ENCODE measurements at places on chromosomes 6 and 20.

DNA sequence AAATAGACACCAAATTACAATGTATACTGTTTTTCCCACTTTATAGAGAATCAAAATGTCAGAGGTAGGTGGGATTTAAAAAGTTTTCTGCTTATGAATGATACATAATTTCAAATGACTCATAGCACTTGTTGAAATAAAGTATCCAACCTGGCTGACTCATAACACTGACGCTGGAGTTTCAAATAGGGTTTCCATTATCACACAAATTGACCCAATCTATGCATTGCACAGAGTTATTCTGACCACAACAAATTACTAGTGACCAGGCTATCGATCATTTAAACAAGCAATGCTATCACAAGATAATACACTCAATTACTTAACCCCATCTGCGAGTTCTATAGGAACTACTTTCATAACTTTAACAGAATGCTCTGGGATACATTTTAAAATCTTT lies 31.9 kb upstream of the PRELID3B start:
- no peak for DNase-seq

DNA sequence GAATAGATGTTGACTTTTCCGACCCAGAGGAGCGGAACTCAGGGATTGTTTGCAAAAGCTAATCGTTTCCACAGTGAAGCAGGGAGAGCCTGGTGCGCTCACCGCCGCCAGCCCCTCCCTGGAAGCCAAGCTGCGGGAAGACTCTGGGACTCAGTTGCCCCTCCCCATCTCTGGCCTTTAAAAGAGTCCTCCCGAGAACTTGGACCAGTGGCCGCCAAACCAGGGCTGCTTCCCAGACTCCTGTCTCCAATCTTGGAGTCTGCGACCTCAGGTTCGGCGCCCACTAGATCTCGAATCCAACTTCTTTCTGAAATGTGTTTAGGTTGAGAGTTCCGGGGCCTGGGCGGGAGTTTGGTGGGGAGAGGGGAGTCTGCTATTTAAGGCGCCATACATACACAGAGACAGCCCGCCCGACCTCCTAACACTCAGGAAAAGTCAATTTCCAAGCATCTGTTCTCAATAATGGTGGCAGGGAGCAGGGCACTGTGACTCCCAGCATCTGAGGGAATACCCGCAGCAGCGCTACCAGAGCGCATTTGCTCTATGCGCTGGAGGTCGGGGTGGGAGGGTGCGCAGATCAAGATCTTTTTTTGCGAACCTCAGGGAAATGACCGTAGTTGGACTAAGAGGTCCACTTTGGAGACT lies 800 bp upstream of the GRIK2 start:
- DNase-seq, result no peak

- no peak for DNase-seq
Measured at GRCh38 chr6:126127659-126128058, 141.3 kb downstream of the TRMT11 start.

DNA sequence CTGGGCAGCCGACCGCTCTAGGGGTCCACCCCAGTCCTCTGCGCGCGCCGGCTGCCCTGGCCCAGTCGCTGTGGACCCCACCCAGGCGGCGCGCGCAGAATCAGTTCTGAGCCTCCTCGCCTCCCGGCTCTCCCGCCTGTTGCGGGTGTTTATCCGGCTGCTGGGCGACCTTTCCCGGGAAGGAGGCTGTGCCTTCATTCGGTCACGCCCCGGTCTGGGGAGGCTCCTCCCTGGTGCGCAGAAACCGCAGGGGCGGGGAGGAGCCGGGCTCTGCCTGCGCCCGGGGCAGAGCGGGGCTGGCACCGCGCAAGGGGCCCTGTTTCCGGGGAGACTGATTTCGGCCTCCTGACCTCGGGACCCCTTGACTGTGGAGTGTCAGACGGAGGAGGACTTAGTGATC lies 80.8 kb upstream of the EYS start:
- no peak for DNase-seq

DNA sequence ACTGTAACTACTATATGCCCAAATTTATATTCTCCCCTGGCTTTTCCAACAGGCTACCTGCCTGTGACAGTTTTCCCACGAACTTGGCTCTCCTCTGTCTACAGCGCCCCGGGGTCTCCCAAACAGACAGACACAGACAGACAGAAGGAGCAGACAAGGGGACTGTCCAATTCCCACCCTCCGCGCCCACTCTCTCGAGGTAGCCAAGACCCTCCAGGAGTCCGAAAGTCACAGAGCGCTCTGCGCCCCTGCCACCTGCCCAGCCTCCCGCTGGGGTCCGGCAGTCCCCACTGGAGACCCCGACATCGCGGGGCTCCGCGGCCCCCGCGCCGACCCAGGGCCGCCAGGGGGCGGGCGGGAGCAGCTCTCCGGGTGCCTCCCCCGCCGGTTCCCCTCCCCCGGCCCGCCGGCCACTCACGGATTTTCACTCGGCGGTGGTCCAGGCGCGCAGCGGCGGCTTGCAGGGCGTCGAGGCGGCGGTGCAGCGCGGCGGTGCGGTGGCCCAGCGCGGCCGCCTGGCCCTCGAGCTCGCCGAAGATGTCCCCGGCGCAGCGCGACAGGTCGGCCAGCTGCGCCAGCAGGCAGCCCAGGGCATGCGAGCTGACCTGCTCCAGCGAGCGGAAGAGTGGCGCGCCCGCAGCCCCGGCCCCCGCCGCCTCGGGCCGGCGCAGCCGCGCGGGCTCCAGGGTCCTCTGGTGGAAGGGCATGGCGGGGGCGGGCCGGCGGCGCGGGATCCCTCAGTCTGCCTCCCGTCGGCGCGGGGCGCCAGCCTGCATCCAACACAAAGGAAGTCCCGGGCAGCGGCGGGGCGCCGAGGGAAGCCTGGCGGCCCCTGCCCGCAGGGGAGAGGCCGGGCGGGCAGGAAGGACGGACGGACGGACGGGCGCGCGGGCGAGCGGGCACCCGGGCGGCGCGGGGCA lies 81.3 kb upstream of the CCDC28A start:
- DNase-seq, result no peak

DNA sequence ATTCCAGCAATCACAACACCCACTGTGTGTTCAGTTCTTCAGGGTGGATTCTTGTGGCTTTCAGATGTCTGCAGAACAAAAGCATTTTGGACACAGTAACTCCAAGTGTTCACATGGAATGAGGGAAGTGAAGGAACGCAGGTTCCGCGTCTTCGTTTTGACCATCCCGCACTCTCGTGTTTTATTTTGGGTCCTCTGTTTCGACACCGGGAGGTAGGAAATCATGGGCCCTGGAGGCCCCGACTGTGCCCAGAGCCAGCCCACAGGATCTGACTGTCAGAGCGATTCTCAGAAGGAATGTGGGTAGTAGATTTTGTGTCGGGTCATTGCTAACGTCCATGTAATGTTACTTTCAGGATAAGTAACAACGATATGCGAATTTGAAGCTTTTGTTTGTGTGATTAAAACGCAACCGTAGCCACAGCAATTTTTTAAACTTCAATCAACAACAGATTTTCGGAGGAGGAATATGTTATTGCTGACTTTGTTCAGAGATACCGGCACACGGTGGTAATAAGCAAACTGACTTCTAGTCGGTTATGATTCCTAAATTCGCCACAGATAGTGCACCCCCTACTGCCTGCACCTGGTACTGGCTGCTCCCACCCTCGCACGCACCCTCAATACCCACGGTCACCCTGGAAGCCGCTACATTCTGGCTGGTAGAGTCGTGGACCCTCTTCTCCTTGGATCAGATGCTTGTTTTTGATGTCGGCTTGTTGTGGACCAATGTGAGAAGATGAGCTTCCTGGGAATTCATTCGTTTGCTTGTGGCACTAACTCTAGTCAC lies 10.5 kb downstream of the NPEPL1 start:
- DNase-seq, result no peak

GRCh38 chr6:2557181-2557720 lies 193.5 kb downstream of the MYLK4 start:
- DNase-seq, result no peak

- peak; percentile 38 for DNase-seq
Measured at GRCh38 chr20:25065625-25066338, 7.8 kb upstream of the ACSS1 start.

- DNase-seq, result no peak
Measured at GRCh38 chr6:126821706-126822105, 296.8 kb upstream of the RSPO3 start.

DNA sequence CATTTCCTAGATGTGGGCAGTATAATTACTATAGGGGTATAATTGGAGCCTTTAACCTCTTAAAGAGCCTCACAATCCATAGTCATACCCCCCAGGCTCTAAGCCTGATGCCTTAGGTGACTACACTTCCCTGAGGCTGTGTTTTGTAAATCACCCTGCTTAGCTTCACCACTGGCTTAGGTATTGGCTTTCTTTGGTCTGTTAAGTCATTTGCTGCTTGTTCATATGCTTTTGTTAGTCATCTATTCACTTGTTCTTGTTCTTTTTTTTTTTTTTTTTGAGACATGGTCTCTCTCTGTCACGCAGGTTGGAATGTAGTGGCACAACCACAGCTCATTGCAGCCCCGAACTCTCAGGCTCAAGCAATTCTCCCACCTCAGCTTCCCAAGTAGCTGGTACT lies 26.7 kb downstream of the KAT14 start:
- peak; percentile 0 for DNase-seq

DNA sequence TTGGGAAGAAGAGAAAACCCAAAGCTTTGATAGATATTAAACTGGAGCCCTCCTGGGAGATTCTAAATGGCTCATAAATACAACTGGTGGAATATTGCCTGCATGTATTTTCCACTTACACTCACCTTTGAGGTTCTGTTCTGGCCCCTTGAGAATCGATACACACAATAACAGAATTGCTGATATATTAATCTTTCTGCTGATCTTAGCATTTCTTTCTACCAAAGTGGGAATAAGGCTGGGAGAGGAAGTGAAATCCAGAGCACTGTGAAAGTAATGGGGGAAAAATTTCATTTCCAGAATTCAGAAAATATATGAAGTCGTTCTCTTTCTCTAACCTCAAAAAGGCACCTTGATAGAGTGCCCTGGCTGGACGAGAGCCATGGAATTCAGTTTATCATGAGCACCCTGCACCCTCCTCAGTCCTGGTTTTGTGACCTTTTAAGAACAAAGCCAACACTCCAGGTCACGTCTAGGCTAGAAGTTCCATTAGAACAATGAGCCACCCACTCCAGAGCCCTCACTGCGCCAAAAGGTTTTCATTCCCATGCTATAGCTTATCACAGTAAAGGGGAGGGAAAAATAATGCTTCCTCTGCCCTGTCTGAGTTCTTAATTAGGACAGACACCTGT lies 244.5 kb downstream of the CD83 start:
- DNase-seq, result no peak

DNA sequence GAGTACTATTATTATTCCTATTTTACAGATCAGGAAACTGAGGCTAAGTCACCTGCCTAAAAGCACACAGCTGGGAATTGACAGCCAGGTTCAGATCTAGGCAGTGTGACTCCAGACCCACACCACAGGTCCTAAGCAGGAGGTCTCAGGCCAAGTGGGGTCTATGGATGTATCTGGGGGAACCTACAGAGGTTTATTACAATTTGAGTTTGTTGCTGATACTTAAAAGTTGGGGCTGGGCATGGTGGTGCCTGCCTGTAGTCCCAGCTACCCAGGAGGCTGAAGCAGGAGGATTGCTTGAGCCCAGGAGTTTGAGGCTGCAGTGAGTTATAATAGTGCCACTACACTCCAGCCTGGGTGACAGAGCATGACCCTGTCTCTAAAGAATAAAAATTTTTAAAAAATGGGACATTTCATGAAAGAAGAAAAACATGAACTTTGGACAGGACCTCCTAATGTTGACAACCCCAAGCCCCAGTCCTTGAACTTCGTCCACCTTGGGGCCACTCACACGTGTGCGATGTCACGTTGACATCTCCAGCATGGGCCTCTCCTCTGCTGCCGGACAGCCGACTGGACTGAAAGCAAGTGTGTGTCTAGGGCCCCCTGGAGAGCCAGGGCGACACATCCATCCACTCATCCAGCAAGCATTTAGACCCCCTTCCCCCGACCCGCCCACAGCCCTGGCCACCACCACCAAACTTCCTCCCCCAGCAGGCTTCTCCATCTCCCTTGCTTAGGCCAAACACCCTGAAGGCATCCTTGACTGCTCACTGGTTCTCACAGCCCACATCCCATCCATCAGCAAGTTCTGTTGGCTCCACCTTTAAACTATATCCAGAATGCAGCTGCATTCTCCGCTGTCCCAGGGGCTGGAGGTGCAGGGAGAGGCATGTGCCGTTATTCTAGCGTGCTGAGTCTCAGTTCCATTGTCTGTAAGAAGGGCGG lies 40.0 kb downstream of the NOL4L start:
- no peak for DNase-seq

DNA sequence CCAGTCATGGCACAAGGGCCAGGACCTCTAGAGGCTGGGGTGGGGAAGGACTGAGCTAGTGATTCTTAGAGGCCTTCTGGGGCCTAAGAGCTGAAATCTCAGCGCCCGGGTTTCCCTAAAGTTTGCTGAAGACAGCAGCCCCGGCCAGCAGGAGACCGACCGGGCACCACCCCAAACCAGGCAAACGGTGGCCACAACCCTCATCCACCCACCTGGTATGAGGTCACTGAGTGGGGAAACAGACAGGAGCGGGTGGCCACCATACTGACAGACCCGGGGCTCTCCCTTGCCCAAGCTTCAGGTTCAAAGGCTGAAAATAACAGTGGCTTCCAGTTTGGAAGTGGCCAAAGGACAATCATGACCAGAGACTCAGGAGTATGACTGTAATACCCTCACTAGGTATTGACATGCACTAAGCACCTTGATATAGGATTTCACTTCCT lies 35.0 kb upstream of the ID1 start:
- DNase-seq, result no peak

DNA sequence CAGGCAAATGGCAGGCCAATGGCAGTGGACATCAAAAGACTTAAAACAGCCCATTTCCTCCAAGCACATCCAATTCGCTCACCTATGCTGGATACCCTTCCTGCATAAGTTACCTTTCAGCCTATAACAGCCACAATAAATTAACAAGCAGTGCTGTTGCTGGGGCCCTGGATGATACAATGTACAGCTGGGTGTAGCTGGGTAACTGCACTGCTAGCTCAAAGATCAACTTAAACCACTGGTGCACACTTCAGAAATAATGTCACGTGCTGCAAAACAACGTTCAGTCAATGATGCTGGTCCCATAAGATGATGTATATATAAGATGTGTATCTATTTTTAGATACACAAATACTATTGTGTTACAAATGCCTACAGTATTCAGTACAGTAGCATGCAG lies 13.6 kb downstream of the IL20RA start:
- DNase-seq, result no peak

- no peak for DNase-seq
Measured at GRCh38 chr6:163209005-163209404, 205.5 kb upstream of the QKI start.

- DNase-seq, result peak; percentile 1
Measured at GRCh38 chr6:95280686-95281273, 296.6 kb upstream of the MANEA start.

- peak; percentile 7 for DNase-seq
Measured at GRCh38 chr6:169933839-169934698, 182.6 kb downstream of the ERMARD start.

DNA sequence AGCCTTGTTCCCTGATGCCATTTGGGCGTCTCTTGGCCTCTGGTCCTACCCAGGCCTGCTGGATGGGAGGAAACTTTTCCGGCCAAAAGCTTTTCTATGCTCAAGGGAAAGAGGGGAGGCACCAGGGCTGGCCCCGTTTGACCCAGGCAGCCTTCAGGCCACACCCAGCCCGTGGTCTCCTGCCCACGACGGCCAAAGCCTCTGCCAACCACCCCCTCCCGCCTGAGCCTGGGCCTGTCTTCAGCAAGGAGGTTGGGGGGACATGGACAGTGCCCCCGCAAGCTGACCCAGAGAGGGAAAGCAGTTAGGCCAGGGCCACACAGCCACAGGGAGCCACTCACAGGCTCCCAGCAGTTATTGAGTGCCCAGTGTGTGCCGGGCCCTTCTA lies 49.5 kb downstream of the SRC start:
- DNase-seq, result no peak

Data from stromal cell of bone marrow (primary cell).